T-cell (primary cell): ENCODE measurements at places on chromosomes 2 and 18.
A peak's percentile ranks its signal among the peaks of the same experiment; 100 is the strongest.

DNA sequence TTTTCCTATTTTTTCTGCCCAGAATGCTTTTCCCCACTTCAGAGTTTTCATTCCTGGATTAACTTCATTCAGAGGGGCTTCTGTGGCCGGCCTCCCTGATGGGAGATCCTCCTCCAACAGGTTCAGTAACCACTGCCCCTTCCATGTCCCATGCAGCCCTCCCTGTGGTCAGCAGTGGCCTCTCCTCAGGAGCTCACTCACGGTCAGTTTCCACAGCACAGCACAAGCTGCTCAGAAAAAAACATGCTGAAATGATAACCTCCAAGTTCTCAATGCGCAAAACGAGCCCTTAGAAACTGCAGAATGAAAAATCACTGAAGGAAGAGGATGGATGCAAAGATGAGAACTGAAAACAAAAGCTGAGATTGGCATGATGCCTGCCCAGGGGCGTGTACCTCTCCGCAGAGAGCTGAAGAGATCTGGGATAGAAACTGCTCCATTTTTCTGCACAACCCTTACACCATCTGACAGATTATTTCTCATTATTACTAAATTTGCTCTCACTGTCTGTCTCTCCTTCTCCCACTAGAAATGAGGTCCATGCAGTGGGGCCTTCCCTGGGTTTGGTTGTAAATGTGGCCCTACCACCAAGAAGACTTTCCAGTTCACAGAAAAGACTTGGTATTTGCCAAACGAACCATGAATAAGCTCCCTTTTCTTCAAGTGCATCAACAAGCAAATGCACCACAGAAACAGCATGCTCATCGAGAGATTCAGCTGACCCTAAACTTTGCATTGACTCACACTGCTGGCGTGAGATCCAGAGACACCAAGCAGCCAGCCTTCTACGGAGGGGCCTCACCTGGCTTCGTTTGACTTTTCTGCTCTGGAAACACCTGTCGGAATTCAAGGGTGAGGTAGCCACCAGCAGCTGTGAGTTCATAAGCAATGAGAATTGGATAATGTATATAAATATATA, 51.5 kb downstream of the TMEM18 start:
- no peak for DNase-seq

DNA sequence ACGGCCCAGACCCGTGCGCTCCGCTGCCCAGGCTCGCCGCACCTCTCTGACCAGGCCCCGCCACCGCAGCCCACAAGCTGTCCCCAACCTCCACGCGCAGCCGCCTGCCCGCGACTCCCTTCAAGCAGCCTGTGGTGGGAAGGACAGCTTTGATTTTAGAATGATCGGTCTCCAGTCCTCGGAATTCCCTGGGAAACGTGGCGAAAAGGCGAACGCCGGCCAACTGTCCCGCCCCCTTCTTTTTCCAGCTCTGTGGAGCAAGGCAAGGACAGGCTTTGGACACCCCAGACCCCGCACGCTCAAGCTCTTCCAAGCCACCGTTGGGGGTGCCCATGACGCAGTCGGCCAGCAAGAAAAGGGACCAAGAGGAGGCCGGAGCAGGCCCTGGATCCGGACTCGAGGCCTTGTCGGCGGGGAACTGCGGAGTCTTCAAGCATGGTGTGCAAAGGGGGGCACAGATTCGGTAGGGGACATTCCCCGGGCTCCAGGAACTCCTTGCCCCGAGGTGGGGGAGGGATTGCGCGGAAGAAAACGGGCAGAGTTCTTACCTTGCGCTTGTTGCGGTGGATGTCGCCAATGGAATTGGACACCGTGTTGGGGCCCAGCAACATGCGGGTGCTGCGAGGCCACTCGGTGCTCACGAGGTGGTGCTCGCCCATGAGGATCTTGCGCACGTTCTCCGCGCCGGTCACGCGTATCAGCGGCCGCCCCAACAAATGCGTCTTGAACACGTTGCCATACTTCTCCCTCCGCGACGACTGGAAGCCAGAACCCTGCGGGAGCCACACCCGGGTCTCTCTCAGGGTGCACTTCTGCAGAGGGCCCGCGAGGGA, 4.0 kb downstream of the CYP26B1 start:
- DNase-seq, result no peak

DNA sequence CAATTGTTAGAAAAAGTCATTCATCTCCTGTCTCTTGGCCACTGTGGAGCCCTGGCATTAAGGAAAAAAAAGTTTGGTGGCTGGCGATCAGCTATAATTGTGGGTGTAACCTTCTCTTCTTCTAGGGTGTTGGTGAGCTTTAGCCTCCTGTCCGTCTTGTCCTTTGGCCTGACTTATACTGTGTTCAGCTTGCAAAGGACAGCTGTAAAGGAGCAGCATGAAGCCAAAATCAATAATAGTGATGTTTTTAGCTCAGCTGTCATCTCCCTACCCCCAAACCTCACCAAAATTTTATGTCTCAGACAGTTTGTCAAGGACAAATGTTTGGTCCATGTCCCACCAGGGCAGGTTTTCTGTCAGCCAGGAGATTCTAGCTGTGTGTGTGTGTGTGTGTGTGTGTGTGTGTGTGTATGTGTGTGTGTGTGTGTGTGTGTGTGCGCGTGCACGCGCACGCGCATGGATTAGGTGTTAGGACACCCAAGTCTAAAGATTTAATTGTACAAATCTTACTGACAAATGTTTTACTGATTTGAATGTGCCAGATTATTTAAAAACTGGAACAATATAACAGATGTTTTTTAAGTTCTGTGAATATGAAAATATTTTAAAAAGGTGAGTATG, 109.2 kb downstream of the PTPRM start:
- DNase-seq, result no peak

DNA sequence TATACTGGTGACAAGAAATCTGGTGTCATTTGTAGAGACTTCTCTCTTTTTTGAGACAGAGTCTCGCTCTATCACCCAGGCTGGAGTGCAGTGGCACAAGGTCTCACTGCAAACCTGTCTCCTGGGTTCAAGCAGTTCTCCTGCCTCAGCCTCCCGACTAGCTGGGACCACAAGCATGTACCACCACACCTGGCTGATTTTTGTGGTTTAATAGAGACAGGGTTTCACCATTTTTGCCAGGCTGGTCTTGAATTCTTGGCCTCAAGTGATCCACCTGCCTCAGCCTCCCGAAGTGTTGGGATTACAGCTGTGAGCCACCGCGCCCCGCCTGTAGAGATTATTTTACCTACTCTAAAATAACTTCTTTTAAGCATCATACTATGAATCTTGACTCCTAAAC, 6.5 kb downstream of the HNRNPLL start:
- DNase-seq, result no peak

GRCh38 chr2:239093952-239094351, 246.1 kb downstream of the TWIST2 start:
- DNase-seq, result no peak

DNA sequence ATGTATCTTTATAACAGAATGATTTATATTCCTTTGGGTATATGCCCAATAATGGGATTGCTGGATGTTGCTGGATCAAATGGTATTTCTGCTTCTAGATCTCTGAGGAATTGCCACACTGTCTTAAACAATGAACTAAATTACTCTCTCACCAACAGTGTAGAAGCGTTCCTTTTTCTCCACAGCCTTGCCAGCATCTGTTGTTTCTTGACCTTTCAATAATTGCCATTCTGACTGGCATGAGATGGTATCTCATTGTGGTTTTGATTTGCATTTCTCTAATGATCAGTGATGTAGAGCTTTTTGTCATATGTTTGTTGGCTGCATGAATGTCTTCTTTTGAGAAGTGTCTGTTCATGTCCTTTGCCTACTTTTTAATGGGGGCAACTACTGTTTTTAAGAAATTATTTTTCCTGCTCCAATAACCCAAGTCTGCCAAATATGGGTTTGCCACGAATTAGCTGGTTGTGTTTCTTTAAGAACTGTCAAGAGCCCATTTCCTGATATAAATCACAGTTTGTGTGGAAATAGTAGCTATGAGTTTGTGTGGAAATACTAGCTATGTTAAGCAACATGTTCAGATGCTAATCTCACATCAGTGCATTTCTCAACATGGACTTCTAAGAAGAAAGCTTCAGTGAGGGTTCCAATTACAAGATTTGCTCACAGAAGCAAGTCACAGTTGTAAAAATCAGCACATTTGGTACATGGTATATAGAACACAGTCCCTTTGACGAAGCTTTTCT, 259.4 kb downstream of the ANAPC1 start:
- no peak for DNase-seq

GRCh38 chr2:239341840-239342239, 59.0 kb downstream of the HDAC4 start:
- DNase-seq, result no peak

- no peak for DNase-seq
Observed at GRCh38 chr2:233436191-233436581, 81.9 kb downstream of the DGKD start.

DNA sequence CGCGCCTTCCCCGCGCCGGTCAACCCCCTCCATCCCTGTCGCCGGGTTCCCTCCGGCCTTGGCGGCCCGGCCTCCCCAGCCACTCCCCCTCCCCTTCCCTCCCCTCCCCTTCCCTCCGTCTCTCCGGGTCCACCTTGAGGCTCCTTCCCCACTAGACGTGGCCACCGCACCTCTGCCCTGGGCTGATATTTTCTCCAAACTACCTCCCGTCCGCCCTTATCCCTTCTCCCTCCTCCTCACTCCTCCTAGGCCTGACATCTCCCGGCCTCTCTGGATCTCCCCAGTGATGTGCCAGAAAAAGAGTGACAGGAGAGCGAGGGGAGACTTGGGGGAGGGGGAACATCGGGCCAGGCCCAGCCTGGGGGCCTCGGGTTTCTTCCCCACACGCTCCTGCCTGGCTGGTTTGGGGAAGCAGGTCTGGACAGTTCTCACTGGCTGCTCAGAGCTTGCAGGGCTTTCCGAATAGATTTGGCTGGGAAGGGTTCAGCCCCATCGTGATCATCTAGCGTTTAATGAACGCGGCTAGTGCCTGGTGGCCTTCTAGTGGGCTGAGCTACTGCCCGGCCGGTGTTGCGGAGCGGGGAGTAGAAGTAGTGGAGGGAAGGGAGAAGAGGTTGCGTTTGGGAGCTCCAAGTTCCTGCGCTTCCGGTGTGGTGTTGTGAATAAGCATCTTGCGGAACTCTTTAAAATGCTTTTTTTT, 641 bp downstream of the MAPRE3 start:
- DNase-seq, result peak; percentile 13

GRCh38 chr2:47196499-47196898, 41.4 kb upstream of the STPG4 start:
- no peak for DNase-seq

- DNase-seq, result no peak
Observed at GRCh38 chr18:33814546-33814945, 236.5 kb downstream of the ASXL3 start.

DNA sequence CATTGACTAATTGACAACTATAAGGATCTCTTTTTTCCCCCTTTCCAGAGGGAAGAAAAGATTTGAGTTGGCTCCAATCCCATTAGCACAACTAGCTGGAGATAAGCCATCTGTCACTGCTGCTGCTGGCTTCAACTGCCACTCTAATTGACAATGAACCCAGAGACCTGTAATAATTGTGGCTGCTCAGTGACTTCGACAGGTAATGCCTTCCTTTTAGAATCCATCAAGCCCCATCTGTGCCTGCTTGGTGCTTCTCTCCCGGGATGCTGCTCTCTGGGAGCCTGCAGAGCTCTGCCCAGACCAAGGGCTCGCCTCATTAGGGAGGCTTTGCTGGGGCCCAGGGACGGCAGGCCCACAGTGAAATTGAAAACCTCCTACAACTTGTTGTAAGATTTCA, 376.7 kb upstream of the SOX11 start:
- DNase-seq, result no peak

DNA sequence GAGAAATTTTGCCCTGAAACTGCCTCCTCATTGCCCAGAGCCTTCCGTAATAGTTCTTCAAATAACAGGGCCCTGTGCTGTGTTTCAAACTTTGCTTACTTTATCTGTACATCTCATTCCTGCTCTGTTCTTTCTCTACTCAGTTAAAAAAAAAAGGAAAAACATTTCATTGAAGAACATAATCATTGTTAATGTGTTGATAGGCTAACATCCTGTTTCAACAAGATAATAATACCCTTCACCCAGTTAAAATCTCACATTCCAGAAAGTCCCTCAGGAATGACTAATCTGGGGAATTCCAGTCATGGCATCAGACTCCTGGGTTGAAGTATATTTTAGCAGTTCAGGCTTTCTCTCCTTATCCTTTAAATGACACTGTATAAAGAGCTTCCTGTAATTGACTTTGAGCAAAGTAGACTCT, 45.6 kb upstream of the ITGAV start:
- no peak for DNase-seq

GRCh38 chr18:45340884-45341283, 274.4 kb upstream of the SLC14A2 start:
- no peak for DNase-seq

- DNase-seq, result no peak
Observed at GRCh38 chr2:102106133-102106556, 36.4 kb upstream of the IL1R1 start.

GRCh38 chr2:88261725-88262124, 91.6 kb downstream of the THNSL2 start:
- DNase-seq, result no peak

DNA sequence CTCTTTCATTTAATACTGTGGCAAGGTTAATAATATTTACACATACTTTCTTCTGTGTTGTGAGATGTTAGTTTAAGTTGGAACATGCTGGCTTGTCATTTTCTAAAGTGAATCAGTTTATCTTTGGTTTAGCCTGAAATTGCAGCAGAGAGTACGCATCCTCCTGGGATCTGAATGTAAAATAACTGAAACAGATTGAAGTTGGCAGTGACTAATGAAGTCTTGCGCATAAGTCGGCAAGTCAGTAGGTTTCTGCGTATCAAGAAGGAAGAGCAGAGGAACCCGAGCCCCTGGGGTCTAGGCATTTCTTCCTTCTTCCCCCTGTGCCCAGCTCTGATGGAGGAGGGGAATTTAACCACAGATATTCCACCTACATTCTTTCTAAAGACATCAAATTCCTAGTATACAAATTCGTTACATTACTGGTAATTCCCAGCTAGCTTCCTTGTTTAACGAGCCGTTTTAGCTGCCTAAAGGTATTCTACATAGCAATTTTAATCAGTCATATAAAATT, 392.1 kb upstream of the RAB12 start:
- DNase-seq, result no peak

GRCh38 chr2:18473241-18474181, 86.9 kb downstream of the RDH14 start:
- no peak for DNase-seq

DNA sequence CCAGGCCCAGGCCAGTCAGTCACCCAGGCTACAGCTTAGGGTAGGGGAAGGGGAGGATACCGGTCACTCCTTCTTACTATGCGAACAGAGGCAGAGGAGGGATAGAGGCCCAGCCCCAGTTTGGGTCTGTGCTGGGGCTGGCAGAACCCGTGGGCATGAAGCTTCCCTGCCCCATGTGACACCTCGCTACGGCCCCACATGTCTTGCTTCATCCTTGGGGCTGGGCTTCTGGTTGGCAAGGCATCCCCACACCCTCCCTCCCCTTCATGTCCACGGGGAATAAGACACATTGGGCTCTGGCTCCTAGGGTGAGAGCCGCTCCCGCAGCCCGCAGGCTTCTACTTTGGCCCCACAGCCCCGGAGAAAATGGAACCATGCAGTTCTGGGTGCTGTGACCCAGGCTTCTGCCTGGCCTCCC, 32.4 kb downstream of the HS1BP3 start:
- no peak for DNase-seq
